ENCODE measurements at places on chromosomes 7 and 10.

- no peak for DNase-seq
Measured at GRCh38 chr10:74752371-74753040, 73.9 kb upstream of the KAT6B start.

- peak; percentile 74 for DNase-seq
Measured at GRCh38 chr7:74027683-74028320, at the start of gene ELN. ELN (plus strand) TSS chr7:74028173; CDS start chr7:74028188, 15 bp downstream.

DNA sequence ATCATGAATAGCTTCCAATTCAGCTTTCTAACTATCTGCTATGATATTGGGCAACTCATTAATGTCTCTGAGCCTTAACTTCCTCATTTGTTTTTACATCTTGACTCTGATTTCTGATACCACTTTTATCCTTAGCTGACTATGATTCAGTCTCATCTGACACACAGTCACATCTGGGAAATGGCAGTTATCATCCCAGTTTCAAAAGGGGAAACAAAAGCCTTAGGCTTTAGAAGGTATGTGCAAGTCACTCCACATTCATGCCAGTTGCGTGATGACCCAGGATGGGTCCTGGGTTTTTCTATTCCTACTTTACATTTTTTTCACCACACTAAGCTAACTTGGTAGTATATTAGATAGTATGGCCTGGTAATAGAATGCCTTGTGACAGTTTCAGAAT, 12.7 kb downstream of the SCIN start:
- no peak for DNase-seq

DNA sequence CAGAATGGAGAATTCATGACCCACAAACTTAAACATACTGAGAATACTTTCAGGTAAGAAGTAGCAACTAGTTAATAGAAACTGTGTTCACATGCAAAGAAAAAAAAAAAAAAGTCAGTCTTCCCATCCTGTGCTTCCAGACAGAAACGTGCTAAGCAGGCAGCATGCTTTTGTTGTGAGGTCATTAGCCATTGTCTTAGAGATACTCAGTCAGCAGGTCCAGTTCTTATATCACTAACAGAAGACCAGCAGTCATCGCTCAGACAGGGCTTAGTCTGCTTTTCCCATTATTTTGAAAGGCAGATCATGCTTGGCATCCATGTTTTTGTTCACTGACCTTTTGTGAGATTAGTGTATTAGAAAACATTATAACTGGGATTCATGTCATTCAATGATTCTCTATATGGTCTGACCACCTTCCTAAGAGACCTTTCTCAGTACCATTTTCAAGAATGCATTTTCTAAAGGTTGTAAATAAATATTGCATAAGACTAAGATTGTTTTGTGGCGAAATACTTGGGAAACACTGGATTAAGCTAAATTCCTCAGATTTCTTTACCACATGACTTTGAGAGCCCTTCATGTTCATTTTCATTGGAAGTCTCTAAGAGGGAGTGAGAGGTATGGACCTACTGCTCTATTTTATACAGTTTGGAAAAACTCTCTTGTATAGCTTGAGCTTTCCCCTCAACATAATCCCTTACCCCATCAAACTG, 45.0 kb upstream of the AGBL3 start:
- DNase-seq = no peak

- no peak for DNase-seq
Measured at GRCh38 chr7:80760292-80760691, 121.8 kb downstream of the CD36 start.

GRCh38 chr10:103665162-103665889, 171.8 kb downstream of the NEURL1 start:
- DNase-seq = no peak

DNA sequence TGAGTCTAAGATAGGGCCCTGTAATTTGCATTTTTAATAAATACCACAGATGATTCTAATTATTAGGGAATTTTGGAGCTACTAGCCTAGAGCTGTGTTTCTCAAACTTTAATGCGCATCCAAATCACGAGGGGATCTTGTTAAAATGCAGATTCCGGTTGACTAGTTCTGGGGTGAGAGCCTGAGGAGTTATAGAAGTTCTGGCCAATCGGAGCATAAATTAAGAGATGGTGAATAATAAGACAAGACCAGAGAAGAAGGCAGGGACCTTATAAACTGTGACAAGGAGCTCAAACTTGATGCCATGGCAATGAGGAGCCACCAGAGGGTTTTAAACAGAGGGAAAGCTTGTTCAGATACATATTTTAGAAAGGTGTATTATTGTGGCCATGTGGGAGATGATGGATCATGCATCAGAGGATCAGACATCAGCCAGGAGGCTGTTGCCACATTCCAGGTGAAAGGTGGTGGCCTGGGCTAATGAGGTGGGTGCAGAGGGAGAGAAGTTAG, 29.7 kb upstream of the TLX1 start:
- DNase-seq = no peak

DNA sequence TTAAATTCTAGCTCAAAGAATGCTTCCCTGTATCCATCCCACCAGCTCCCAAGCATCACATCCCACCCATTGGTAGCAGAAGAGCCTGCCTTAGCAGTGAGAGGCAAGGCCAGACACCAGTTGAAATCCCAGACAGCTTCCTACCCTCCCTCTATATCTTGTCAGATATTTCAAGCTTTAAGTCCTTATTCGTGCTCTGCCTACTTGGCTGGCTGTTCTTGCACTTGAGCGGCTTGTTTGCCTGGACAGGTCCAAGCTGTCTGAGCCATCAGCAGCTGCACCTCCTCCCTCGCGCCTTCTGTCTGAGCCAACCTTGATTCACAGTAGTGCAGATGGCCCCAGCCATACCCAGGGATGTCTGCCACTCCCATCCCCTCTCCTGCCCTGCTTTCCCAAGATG, 16.4 kb downstream of the LRRC4 start:
- peak; percentile 93 for DNase-seq

DNA sequence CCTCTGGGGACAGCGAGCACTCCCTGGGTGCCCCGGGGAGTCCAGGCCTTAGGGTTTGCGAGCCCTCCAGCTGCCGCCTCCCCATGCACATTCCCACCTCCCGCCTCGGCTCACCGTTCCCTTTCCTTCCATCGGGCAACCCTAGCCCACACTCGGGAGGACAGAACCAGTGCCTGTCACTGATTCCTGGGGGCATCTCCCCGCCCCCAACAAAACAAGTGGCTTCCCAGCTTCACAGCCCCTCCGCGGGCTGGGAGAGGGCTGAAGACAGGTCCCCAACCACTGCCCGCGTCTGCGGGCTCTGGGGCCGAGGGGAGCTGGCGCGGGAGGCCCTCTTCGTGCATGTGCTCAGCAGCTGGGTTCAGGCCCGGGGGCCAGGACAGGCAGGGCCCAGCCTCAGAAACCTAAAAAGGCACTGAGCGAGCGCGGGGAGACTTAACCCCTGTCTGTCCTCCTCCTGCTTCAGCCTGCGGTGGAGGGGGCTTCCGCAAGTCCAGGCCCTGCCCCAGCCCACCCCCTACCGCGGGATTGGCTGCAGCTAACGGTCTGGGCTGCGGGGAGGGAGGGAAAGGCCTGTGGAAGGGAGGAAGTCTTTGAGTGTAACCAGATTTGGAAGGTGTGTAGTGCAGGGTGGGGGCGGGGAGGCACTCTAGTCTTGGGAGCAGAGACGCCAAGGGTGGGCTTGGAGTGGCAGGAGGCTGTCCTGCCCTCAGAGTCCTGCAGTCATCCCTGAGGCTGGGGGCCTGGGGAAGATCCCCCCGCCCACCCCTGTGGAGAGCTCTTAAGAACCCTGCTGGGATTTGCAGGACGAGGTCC, 1.2 kb downstream of the FLNC start:
- peak; percentile 68 for DNase-seq

- no peak for DNase-seq
Measured at GRCh38 chr7:112853422-112853821, 63.2 kb upstream of the TMEM168 start.

DNA sequence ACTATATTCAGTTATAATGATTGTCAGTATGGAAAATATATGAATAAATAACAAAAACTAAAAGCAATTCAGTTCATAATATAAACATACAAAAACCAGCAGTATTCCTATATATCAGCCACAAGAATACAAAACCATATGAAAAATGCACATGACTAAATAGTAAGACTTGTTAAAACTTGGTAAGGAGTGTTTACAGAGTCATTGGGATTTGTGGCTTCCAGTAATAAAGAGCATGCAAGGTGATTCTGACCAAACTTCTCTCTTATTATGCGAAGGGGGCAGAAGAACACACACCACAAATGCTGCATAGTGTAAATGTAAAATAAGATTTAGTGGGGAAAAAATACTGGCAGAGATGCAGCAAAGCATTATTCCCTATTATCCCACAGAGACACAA, 8.8 kb upstream of the CNOT4 start:
- no peak for DNase-seq

DNA sequence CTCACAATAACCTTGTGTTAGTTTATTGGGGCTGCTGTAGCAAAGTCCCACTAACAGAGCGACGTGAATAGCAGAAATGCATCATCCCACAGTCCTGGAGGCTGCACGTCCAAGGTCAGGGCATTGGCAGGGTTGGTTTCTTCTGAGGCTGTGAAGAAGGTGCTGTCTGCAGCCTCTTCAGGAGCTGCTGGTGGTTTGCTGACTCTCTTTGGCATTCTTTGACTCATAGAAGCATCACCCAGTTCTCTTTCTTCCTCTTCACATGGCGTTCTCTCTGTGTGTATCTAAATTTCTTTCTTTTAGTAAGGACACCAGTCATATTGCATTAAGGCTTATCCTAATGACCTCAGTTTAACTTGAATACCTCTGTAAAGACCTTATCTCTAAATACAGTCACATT, 428.4 kb upstream of the KLF6 start:
- DNase-seq = no peak

- DNase-seq = no peak
Measured at GRCh38 chr10:1395481-1396296, 339.5 kb downstream of the WDR37 start.

DNA sequence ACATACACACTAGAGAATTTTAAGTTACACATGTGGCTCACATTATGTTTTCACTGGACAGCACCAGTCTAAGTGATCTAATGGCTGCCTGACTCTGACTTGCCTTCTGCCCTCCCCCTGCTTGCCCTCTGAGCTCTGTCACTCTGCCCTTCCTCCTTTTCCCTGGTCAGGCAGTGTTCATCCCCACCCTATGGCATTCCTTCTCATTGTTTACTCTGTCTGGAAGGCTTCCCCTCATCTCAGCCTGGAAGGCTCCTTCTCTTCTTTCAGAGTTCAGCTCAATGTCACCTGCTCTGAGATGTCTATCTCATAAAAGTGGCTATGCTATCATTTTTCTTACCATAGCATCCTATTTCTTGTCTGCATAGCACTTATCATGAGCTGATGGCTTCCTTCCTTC, 305.7 kb downstream of the BMPER start:
- no peak for DNase-seq

- no peak for DNase-seq
Measured at GRCh38 chr10:68633816-68634466, 73.8 kb downstream of the TET1 start.

DNA sequence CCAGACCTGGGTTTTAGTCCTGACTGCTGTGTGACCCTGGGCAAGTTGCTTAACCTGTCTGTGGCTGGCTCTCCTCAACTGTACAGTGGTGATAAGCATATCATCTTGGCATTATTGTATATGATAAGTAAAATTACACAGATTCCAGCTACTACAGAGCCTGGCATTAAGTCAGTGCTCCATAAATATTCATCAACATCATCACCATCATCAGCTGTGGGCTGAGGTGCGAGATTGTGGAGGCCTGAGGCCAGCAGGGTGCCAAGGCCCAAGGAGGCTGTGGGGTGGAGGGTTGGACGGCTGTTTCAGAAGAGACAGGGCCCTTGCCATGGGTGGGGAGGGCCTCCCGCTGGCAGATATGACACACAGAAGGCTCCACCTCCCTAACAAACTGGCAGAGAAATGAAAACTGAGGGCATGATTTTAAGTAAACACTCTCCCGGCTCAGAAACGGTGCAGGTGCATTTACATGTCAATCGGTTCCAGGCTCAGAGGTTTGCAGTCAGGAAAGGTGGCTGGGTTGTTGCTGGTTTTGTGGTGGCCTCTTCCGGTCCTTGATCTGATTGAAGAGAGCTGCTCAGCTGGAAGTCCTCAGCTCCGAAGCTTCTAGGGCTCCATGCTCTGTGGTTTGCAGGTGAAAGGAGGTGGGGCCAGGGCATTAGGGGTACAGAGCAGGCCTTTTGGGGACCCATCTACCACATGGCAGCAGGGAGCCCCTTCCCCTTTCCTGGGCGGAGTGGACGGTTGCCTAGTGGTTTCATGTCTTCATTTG, 10.2 kb downstream of the CRYGN start:
- DNase-seq = no peak

DNA sequence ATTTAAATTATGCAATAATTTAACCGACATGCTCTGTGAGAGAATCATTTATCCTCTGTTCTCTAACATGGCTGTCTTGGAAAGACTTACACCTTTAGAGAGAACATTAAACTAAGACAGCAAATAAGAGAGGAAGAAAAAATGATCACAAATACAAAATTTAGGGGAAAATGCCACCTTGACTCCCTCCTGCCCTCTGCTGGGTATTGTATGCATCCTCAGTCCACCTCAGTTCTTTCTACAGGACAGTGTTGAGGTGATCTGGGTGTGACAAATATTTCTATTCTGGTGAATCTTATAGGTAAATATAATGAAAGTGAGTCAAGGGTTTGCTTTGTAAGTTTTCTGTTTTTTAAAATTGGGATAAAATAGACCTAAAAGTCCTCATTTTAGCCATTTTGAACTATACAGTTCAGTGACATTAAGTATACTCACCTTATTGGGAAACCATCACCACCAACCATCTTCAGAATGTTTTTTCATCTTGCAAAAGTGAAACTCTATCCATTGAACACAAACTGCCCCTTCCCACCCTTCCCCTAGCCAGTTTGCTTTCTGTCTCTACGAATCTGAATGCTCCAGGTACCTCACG, 61.5 kb upstream of the ELMO1 start:
- peak; percentile 5 for DNase-seq

- DNase-seq = no peak
Measured at GRCh38 chr7:135929722-135930141, 47.4 kb downstream of the MTPN start.

- no peak for DNase-seq
Measured at GRCh38 chr10:4062751-4063150, 277.7 kb upstream of the KLF6 start.

GRCh38 chr10:34015700-34016099, 681.2 kb upstream of the NRP1 start:
- no peak for DNase-seq

- DNase-seq = no peak
Measured at GRCh38 chr10:19498393-19499290, 317.6 kb upstream of the PLXDC2 start.

- DNase-seq = no peak
Measured at GRCh38 chr10:34213193-34213804, 601.8 kb downstream of the PARD3 start.

- DNase-seq = no peak
Measured at GRCh38 chr7:41020056-41020455, 682.8 kb downstream of the INHBA start.

DNA sequence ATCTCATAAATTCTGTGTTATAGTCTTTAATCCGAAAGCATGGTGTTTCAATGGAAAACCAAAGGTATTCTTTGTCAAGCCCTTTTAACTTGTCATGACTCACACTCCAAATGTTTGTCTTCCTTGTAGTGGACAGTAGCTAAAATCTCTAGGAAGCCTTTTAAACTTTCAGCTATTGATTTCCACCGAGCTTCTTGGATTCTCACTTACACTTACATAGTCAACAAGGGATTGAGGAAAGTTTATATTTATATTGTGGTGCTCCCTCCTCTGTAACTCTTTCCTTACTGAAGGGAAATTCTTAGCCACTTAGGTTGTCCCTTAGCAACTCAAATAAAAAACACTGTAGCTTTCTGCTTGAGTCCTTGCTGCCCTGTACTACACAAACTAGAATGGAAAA, 31.2 kb upstream of the GPR37 start:
- DNase-seq = no peak

- DNase-seq = no peak
Measured at GRCh38 chr10:62723375-62723774, 81.1 kb upstream of the ADO start.

GRCh38 chr7:74373536-74373935, 80.2 kb upstream of the GTF2IRD1 start:
- DNase-seq = no peak

Measured in cerebellar cortex (tissue), 1 donor.